ENCODE measurements at places on chromosomes 3 and 15.
A peak's percentile ranks its signal among the peaks of the same experiment; 100 is the strongest.

DNA sequence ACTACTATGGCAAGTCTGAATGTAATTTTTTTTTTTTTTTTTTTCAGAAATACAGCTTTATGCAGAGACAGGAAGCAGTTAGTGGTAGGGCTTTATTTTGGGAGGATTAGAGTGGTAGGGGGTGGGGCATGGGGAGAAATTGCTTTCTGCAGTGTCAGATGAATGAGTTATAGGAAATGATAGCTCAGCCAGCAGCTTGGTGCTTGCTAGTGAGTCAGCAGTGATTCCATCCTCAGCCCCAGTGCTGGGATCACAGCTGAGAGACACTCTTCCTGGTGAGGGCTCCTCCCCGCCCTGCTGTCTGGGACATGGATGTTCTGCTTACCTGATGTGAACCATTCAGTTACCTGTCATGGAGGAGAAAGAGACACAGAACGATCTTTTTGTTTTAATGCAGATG, 39.6 kb downstream of the SEMA6D start:
- no peak for DNase-seq

DNA sequence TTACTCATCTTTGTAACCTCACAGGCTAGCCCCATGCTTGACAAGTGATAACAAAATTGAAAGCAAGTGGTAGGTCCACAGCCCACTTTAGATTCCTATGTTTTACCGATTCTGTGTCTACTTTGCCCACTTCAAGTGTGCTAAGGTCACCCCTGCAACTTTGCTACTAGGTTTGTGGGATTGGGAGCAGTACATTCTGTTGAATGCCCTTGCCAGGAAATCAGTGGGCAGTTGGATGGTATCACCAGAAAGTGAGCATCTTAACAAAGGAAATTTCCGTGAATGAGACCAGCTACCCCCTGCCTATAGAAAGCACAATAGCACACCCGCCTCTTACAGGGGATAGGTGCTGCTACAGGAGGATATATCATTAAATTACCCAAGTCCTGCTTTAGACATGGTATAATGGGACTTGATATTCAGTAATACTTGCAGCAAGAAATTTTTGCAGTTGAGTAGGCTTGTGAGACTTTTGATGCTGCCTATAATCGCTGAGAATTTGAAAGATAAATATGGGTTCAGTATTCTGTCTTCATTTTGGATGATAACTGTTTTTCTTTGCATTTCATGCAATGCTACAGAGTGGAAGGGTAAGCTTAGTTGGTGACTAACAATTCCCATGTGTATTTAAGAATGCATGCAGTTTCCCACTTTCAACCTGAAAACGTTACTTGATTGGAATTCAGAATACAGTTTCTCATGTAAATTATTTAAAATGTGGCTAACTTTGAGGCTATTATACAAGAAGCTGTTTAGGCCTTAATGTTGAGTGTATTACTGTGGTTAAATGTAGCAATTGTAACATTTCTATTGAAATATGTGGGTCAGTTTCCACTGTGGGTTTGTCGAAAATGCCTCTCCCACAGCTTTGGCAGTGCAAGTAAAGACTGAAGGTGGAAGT, 9.5 kb downstream of the EBLN2 start:
- no peak for DNase-seq

DNA sequence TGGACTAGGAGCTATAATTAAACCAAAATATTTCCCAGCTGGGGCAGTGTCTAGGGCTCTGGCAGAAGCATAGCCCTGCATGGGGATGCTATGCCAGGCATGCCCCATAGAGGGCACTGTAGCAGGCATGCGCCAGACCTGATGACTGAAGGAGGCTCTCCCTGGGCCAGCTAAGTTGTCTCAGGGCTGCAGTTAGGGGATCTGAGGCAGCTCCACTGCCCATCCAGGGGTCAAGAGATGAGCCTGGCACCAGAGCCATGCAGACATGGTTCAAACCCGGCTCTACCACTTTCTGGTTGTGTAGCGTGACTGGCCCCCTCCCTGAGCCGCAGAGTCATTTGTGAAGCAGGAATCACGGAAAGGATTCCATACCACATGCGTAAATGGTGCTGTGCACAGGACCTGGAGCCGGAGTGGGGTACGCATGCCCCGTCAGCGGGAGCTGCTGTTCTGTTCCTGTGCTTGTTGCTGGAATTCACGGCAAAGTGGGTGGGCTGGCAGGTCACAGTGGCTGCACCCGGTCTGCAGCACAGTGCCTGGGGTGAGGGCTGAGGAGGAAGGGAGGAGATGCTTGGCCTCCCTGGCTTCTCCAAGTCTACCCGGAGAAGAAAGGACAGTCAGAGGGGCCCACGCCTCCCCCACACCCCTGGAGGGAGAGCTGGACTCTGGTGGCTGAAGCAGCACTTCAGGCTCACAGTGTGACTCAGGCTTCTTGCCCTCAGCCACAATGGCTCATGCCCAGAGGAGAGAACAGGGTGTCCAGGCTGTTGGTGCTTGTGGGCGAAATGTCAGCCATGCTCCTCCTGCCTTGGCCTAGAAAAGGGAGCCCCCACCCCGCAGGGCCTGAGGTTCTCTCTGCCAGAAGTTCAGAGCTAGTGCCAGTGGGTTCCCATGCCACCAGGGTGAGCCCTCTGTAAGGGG, 43.1 kb downstream of the DNASE1L3 start:
- peak; percentile 50 for DNase-seq

- DNase-seq = no peak
Observed at GRCh38 chr3:50300681-50301254, 1.6 kb upstream of the HYAL3 start.

GRCh38 chr15:81766829-81767475, 278.9 kb downstream of the MEX3B start:
- no peak for DNase-seq

- no peak for DNase-seq
Observed at GRCh38 chr15:95958382-95958781, 372.1 kb upstream of the NR2F2 start.

- no peak for DNase-seq
Observed at GRCh38 chr3:160460033-160460432, 10.4 kb upstream of the TRIM59 start.

DNA sequence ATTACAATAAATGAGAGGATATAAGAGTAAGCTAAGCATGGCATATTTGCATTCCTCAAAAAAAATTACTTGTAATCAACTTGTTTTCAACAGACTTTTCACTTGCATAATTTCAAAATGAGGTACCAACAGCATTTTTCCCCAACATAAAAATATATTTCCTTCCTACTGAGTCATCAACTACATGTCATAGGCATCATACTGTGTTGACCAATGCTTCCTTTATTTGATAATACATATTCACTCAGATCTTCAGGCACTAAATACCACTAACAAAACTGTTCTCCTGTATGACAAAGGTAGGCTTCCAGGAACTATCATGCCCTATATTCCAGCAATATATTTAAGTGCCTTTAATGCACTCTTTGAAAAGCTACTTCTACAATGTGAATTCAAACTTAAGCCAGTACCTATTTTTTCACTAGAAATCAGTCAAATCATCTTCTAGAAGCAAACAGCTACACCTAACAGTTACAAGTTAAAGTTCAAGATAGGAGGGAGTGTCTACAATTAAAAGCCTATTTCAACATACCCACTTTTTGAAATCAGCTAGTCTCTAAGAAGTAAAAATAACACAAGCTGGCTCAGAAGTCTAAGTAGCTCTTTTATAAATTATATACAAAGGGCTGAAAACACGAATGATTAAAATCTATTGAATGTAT, 11.3 kb downstream of the ADAM10 start:
- DNase-seq = no peak

DNA sequence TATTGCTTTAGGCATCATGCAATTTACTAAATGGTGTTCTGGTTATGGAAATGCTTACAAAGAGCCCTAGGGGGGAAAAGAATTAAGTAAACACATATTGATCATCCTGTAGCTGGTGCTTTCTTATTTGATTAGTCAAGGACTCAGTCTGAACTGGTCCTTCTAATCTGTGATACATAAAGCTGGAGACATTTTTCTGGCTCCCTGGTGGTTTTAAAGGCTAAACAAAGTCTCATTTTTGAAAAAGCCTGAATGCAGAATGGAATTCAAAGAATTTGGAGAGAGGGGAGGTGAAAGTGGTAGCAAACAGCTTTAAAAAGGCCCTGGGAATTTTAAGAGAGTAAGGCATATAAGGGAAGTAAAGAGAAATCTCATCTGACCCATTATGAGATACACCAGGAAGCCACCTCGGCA, 149.7 kb downstream of the RBMS3 start:
- DNase-seq = no peak

- DNase-seq = no peak
Observed at GRCh38 chr3:73832426-73832825, 207.7 kb upstream of the PDZRN3 start.

DNA sequence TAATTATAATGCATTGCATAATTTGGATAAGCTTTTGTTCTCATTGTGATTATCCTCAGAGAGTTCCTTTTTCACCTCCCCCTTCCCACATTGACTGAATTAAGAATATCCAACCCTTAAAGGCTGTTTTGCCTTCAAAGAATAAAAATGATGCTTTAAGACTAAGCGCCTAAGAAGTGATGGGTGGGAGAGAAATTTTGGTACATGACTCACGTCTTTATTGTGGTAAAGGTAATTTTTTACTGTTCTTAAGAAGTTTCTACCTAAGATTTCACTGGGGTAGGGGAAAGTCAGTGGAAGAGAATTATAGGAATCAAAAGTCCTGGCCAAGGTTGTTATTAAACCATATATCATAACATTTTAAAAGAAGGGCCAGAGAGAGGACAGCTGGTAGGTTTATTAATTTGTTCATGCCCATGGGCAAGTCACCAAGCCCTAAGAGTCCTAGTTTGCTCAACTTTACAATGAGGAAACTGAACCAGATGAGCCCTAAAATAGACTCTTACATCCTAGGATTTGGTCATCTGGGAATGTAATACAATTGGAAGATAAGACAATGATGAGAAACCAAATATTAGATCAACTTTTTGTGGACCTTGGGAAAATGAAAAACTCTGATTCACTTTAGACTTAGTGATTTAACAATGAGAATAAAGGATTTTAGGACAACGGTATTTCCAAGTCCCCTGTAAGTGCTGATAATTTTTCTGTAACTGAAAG, 101.1 kb upstream of the RASGRP1 start:
- DNase-seq = no peak

DNA sequence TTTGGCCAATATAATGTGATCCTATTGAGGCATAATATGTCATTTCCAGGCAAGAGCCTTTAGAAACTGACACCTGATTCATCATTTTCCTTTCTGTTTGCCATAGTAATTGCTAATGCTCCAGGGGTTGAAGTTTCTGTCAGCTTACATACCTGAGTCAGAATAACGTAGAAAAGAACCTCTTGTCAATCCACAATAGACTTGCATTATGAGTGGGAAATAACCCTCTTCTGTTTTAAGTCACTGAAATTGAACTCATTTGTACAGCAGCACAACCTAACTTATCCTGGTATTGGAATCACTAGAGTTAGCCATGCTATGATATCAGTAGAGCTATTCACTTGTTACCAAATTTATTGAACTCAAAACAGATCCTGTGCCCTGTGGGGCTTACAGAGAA, 101.7 kb upstream of the TP63 start:
- no peak for DNase-seq

DNA sequence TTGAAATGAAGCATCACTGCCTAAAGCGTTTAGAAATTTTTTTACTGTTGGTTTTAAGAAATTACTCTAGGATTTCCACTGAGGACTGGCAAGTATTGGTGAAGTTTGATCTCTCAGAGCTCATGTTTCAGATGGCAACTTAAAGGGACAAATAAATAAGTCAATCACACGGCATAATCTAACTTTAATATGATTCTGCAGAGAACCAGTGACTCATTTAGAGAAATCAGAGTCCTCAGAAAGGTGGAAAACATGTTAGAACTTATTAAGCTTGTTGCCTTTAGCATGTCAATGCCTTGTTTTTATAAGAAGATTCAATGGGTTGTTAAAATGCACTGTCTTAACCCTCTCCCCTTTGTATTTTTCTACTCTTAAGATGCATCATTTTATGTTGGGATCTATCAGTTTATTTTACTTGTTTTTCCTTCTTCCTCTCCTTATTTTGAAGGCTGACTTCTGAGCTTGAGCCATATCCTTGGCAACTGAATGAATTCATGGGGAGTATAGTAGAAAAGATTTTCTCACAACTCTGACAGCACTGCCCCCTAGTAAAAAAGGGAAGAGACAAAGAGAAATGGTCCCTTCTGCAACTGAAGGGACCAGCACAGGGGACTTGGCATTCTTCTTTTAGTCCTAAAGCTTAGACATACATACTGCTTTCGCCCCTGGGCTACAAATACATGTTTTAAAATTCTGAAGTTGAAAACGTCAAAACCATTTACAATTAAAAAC, 431.2 kb downstream of the LPP start:
- DNase-seq = no peak

DNA sequence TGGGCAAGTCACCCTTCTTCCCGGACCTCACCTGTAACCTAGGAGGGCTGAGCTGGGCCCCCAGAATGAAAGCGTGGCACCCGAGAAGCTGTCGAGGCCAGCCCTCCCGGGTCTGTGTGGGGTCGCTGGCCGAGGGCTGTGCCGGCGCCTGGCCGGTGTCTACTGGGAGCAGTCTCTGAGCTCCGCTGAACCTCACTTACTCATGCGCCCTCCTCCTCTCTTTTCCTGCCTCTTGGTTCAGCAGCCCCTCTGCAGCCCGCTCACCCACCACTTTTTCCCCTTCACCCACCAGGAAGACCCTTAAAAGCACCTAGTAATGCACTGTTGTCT, 419 bp downstream of the HYKK start:
- no peak for DNase-seq

DNA sequence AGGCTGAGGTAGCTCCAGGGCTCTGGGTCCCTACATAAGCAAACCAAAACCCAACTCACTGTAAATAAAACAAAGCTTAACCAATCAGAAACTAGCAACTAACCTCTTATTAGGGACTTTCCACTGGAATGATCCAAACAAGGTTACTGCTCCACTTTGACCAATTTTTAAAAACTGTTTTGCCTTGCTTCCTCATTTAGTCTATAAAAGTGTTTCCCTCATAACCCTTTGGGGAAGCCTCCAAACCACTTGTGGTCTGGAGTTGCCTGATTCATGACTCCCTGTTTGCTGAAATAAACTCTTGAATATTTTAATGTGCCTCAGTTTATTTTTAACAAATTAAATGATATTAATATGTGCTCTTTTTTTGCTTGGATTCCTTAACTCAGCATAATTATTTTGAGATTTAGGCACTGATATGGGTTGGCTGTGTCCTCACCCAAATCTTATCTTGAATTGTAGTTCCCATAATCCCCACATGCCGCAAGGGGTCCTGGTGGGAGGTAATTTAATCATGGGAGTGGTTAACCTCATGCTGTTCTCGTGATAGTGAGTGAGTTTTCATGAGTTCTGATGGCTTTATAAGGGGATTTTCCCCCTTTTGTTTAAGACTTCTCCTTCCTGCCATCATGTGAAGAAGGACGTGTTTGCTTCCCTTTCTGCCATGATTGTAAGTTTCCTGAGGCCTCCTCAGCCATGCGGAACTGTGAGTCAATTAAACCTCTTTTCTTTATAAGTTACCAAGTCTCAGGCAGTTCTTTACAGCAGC, 90.6 kb downstream of the CD200R1L start:
- no peak for DNase-seq

DNA sequence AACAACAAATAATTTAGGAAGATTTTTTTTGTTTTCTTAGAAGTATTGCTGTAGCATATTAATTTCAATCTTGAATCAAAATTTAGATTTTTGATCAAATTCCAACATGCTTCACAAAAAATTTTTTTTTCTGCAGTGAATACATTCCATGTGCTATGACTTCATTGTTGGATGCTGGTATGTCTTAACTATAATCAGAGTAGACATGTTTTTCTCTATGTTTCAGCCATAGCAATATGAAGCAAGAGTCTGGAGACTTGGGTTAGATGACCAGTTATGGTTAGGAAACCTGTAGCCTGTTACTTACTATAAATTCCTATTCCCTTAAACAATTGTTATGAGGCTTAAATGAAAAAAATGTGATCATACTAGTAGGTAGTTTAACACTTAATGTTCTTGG, 176.1 kb upstream of the CHL1 start:
- no peak for DNase-seq

GRCh38 chr15:78302579-78303312, 3.3 kb upstream of the SKIC8 start:
- no peak for DNase-seq
